ENCODE measurements at places on chromosomes 6 and 20. TPM values are rescaled to one million over a fixed set of nuclear protein-coding genes. Genes with fewer than 3 reads are reported as not detected.

DNA sequence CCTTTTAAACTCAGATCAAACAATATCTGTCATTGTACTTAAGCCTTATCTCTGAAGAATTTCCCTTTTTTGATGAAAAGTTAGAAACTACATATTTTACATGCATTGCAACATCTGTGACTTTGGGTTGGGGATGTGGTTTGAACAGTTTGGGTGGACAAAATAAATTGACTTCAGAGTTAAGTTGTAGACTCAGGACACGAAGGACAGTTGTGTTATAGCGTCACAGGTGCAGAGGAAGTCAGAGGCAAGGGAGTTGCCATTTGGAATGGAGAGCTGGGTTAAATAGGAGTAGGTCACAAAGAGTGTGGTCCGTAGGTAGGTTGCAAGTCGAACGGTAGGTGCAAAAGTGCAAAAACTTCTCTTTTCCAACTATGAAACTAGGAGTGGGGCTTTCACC is 46.0 kb downstream of the ZFAND3 start:
- DNase-seq = no peak

POM121L2 gene
- total RNA-seq = 0.12 TPM

DNA sequence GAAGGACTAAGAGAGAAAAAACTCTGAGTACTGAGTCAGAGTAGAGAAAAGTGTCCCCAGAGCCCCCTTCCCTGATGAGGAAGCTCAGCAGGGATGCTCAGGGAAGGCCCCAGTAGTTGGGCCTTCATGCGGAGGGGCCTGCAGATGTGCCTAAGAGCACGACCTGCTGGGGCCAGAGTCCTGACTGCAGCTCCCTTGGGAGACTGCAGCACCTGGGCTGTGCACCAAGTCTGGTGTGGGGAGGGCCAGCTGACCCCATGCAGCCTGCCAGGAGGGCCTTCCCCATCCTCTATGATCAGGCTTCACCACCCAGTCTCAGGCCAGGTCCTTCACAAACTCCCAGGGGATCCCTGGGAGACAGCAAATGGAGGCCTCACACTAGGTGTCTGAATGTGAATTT is 130.4 kb downstream of the FNDC1 start:
- DNase-seq = no peak

EHMT2 gene
- 46.1 TPM for total RNA-seq

Measured in RPMI7951 (cell line).